ENCODE measurements at places on chromosomes 4 and X. TPM values are rescaled to one million over a fixed set of nuclear protein-coding genes. Genes with fewer than 3 reads are reported as not detected.
A peak's percentile ranks its signal among the peaks of the same experiment; 100 is the strongest.

The RRH gene
- not detected for total RNA-seq

DNA sequence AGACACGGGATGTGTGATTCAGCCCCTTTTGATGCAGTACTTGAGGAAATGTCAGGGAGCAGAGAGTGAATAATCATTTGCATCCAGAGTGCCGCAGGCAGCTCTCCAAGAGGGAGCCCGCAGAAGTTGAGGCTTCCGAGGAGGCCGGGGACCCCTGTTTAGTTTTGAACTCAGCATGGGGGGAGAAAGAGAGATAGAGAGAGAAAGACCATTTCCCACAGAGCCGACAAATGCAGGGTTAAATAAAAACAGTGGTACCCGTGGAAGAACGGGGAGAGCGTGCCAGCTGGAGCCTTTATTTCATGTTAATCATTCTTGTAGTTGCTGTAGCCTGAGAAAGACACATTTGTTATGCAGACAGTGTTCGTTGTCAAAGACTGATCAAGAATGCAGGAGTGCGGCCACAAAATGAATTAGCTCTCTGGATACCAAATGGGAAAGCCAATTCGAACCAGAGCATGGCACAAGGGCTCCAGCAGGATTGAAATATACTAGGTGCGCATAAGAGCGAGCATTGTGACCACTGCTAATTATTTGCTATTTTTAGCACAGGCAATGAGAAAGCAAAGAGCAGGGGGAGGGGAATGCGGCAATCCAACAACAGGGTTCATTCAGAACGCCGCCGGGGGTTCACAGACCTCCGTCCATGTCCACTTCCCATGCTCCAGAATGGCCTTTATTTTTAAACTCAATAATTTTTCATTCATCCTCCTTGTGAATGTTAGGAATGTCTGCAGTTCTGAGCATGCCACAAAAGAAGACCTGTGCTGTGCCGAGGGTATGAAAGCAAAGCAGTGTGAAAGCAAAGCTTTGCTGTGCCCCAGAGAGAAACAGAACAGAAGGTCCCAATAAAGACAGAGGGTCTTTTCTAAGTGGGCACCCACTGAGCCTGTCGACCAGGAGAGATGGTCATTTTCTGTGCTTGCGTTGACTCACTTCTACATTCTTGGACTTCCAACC is 243.9 kb upstream of the VCX3A start:
- no peak for DNase-seq

- no peak for DNase-seq
Observed at GRCh38 chrX:142186103-142186502, 19.0 kb downstream of the MAGEC2 start.

DNA sequence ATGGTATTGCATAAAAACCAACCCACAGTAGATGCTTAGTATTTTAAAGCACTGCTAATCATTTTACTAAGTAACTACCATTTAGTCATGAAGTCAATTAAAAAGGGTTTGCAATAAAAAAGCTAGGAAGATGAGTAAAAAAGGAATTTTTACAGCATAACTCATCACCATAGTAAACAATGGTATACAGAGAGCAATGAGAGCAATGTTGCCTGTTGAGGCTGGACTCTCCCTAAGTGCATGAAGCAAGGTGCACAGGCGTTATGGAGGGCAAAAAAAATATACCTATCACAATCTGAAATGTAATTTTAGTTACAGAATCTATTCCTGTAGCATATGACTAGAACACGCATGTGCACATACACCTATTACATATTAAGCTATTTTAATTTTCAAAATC is 129.6 kb upstream of the BMP3 start:
- peak; percentile 16 for DNase-seq

GRCh38 chrX:134746410-134746785 is 88.1 kb upstream of the PLAC1 start:
- DNase-seq, result no peak

- no peak for DNase-seq
Observed at GRCh38 chr4:85901500-85901899, 426.6 kb downstream of the ARHGAP24 start.

The KLHL13 gene
- total RNA-seq, result not detected
